Stimulated activated CD4-positive, alpha-beta T cell treated with anti-CD3 and anti-CD28 coated beads, TNF-alpha, amount 100 ng/mL, for 1 hour (primary cell): ENCODE measurements at places on chromosomes 3 and 15.

DNA sequence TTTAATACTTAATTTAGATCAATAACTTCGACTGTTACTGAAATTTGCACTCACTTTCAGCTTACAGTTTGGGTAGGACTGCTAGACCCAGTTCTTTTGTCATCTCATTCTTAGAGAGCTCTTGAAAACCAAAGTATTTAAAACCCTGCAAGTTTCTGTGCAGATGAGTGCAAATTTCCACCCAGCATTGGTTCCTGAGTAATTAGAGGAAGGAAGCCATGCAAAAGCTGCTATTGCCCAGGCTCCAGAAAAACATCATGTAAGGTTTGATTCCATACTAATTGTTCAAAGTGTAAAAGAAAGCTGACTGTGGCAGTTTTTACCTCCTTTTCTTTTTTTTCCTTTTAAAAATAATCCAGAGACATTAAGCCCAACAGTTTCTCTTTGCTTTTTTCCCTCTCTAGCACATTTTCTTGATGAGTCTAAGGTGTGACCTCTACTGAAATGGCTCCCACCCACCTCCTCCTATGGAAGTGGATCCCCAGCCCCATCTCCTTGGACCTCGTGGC, 30.3 kb downstream of the ABHD2 start:
- DNase-seq: no peak

DNA sequence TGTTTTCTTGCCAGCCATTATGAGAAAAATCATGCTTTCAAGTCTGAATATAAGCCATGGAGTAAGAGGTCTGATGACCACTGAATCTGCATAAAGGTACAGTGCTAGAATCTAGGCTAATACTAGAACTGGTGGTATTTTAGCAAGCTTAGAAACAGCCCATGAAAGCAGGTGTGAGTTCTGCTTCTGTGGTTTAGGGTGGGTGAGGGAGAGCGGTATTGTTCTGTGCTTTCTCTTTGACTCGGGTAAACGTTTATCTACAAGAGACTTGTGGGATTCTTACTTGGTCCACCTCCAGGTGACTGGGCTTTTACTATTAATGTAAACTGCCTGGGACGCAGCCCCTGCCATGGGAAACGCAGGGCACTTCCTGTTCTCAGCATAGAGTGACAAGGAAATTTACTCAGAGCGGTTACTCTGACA, 55.2 kb downstream of the PGPEP1L start:
- no peak for DNase-seq

GRCh38 chr3:33211444-33211843, 7.2 kb downstream of the SUSD5 start:
- DNase-seq: no peak

- DNase-seq: no peak
Observed at GRCh38 chr3:151228666-151229040, 25.6 kb upstream of the GPR171 start.

GRCh38 chr3:37329465-37329864, 155.1 kb upstream of the LRRFIP2 start:
- no peak for DNase-seq

DNA sequence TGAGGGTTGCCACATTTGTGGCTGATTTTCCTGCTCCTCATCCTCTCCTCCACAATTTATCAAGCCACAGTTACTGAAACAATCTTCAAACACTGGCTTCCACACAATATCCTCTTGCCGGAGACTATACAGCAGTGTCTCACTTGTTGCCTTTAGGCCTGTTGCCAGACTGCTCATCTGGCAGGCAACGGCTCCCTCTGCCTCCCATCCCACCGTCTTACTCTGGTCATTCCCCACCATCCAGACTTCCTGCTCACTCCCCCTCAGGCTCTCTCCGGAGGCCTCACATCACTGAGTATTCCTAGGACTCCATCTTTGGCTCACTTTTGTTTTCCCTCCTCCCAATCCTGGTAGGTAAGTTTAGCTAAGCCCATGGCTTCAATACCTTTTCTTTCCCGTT, 301.9 kb downstream of the IL20RB start:
- DNase-seq: no peak

GRCh38 chr3:40652072-40652471, 127.3 kb downstream of the ZNF621 start:
- DNase-seq: no peak

DNA sequence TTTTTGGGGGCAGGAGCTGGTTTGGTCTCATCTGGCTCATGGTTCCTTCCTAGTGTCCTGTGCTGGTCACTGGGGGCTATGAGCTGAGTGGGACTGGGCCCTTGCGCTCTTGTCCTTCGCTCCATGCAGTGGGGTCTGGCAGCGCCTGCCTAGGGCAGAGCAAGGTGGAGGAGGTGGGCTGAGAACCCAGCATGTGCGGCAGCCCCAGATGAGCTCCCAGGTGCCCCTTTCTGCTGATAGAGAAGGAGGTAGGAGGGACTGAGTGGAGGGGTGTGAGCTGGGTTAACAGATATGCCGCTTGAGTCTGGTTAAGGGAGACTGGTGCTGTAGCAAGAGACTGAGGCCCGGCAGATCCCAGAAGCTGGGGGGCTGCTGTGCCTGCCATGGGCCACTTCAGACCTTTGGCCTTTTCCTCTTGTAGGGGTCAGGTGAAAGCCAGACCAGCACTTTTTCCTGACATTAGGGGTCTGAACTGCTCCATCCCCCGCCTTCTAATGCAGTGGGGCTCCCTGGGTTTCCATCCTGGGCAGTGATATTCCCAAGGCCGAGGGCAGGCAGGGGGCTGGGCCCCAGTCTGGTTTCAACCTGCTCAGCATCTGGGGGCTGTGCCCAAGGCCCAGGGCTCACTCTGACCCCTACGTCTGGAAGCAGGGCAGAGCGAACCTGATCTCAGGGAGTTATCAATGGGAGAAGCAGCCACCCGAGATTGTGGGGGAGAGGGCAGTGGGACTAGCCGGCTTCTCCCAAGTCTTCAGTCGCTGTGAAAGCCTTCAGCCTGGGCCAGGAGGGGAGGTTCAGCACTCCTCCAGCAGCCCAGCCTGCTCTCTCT, 62.9 kb upstream of the PRR23C start:
- DNase-seq: no peak

GRCh38 chr3:40627095-40627494, 102.3 kb downstream of the ZNF621 start:
- no peak for DNase-seq

DNA sequence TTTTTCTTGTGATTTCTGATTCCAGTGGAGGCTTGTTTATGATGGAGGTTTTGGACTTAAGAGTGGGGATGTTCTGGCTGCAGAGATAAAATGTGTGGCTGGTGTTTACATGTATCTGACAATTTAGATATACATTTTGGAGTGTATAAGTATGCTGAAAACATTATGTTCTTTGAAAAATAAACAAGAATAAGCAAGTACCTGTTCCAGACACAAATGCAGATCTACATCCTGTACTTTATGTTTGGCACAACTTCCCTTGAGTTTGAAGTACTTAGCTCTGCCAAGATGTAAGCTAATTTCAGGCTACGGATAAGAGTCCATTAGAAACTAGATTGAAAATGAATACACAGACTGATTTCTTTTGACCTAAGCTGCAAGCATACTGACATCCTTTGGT, 277.2 kb downstream of the CHST2 start:
- DNase-seq: no peak

DNA sequence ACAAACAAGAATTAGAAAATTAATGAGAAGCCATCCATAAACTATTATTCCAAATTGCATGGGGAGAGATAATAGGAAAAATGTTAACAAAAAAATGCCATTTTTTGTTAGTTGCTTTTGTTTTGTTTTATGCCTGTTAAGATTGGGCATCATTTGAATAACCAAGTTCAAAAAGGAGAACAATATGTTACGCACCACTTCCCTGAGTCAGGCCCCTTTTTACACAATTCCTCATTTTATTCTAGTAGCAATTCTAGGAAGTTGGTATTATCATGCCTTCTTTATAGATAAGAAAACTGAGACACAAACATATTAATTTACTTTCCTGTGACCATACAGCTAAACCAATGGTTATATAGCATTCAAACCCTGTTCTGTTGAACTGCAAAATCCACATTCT, 736.9 kb upstream of the CCDC54 start:
- no peak for DNase-seq

DNA sequence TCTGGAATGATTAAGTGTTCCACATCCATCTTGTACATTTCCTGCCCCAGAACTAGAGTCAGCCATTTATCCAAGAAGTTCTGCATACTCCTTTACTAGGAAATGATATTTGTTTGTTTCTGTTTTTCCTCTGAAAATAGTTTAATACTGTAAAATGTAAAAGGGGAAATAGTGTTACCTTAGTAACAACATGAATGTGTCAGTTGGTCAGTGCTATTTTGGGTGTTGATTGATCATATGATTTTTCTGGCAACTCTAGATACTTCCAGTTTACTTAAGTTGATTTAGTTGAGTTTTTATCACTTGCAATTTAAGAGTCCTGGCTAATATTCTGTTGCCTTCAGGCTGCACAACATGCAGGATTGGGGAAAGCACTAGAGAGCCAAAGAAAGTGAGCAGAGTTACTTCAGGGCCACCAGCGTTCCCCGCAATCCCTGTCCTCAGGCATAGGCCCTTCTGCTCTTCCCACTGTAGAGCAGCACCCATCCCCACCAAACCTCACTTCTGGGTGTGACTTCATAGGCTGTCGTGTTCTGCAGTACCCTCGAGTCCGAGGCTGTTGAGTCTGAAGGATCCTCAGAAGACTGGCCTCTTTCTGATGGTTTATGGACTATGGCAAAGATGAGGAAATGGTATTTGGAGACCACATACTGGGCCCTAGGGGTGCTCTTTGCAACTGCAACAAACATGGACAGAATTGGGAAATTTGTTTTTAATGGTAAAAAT, 69.0 kb downstream of the CHD2 start:
- DNase-seq: no peak

DNA sequence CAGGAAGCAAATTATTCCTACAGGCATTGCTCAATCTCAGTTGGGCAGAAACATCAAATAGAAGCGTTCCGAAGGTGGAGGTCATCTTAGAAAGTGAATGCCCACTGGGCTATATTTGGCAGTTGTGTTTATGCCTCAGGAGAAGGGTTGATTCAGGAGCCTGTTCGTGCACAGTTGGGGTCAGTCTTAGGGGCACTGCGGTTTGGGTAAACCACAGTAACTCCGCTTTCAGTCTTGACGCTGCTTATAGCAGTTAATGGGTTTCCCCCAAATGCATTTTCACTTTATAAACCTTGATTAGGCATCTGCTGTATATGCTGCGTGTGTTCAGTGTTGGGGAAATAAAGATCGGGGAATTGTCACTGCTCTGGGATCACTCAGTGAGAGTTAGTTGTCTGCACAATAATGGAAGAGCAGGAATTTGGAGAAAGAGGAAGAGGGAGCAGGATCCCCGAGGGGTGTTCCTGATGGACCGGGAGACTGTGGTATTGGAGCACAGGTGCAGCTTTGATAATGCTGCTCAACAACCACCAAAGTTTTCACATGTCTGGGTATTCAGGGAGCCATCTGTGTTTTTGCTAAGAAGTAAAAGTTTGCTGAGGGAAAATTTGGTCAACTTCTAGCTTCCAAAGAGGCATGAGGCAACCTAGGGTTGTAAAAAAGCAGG, 124.3 kb upstream of the EIF1B start:
- DNase-seq: no peak

DNA sequence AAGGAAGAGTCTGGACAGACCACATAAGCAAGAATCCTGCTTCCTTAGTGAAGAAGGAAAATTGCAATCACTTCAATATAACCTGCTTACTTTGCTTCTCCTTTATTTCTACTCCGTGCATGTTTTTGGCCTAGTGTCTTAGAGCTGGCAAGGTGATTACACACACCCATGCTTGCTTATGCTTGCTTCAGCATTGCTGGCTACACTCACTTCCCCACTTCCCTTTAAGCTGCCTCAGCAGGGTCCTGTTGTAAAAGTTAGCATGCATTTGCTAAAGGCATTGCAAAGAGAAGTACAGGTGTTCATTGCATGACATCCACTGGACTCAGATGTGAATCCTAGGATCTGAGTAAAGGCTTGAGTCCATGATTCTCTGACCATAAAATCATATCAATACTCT, 47.5 kb upstream of the STT3B start:
- DNase-seq: no peak

DNA sequence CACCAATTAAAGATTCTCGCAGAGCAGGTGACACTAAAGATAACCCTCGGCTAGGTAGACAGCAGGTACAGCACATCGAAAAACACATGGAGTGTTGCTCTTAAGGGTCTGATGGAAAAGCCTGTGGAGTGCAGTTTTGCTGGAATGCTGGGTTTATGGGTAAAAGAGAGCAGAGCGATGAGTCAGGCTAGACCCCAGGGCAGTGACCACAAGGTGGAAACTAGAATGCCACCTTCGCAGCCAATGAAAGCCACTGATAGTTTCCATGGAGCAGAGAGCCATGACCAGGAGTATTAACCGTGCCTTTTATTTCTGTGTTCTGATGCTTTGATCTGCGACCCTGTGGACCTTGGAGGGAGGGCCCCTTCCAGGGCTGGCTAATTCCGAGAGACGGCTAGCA, 149.8 kb downstream of the GABRB3 start:
- DNase-seq: no peak

- DNase-seq: no peak
Observed at GRCh38 chr3:111998636-111999483, at the start of gene TAGLN3. TAGLN3 (plus strand) TSS chr3:111998922; CDS start chr3:111999423, 501 bp downstream.

DNA sequence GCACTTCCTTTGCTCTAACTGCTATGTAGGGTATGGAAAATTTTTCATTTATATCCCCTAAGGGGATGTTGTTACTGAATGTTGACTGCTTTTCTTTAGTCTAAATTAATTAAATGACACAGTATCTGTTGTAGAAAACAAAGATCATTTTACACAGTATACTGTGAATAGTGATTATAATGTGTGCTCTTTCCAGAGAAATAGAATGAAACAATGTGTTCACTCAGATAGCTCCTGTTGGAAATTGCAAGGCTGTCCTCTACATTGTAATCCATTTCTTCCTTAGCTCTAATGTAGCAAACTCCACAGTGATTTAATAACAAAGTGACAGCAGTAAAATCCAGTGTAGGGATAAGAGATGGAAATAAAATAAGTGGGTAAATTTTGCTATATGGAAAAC, 159.0 kb upstream of the VEPH1 start:
- DNase-seq: no peak

GRCh38 chr15:63156086-63156710, 1.1 kb downstream of the RPS27L start:
- no peak for DNase-seq

- DNase-seq: no peak
Observed at GRCh38 chr3:138009476-138010272, at the start of gene CLDN18. CLDN18 (plus strand) TSS chr3:138010165; CDS start chr3:138010226, 61 bp downstream.

DNA sequence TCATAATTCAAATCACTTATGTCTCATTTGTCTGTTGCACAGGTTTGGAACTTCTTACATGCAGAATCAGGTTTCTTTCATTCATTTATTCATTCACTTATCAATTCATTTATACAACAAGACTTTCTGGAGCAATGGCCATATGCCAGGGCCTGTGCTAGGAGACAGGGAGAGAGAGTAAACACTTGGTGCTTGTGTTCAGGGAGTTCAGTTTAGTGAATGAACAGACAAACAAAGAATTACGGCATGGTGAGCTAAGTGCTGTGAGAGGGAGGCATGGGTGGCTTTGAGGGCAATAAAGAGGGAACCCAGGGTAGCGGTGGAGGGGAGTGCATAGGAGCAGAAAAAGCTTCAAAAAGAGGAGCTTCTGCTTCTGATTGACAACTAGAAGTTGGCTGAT, 8.5 kb upstream of the IREB2 start:
- no peak for DNase-seq
